ENCODE measurements at places on chromosomes 3 and 15.

- DNase-seq: peak; percentile 67
These were observed 22.5 kb downstream of the SLC6A6 start for GRCh38 chr3:14424711-14425580.

GRCh38 chr3:177419904-177420601 is 222.8 kb upstream of the TBL1XR1 start:
- DNase-seq: no peak

DNA sequence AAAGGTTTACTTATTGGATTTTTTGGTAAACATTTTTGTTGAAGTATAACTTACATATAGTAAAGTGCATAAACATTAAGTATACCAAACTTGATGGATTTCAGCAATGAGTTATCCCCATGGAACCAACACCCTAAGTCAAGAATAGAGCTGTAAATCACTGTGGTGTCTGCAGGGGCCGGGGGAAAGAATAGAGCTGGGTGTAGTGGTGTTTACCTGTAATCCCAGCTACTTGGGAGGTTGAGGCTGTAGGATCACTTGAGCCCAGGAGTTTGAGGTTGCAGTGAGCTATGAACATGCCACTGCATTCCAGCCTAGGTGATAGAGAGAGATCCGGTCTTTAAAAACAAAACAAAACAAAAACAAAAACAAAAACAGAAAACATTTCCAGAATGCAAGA is 13.3 kb upstream of the FEM1B start:
- no peak for DNase-seq

- peak; percentile 49 for DNase-seq
These were observed 20.9 kb downstream of the TRPM1 start for GRCh38 chr15:31080591-31081014.

DNA sequence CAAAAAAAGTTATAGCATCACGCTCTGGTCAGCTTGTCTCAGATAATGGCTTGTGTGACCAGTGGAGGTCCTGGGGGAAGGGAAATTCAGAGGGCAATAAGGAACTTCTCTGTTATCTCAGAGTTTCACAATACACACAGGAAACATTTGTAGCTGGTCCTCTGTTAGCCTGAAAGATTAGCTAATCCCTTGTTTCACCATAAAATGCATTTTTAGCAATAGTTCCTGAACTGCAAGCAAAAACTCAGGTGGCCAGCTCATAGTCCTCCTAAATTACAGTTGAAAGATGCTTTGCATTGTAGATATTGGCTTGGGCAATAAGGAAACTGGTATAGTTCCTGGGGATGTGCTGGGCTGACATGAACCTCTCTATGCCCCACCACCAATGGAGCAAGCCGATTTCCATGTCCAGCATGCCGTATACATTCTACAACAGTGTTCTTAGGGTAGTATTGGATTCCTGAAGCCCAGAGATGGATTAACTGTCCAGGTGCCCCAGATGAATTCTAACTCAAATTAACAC is 141.5 kb upstream of the TBL1XR1 start:
- no peak for DNase-seq

DNA sequence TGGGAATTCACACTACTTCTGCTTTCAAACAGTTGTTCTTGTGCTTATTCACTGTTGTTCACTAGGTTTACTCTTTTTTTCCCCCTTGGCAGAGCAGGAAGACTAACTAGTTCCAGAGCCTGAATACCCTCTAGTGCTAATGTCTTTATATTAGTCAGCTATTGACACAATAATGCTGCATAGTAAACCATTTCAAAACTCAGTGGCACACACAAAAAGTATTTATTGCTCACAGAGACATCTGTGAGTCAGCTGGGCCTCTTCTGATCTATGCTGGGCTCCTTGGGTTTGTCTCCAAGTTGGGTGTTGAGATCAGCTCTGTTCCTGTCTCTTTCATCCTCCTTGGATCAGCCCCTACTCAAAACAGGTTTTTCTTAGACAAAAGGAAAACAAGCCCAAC is 51.1 kb downstream of the RSRC1 start:
- no peak for DNase-seq

DNA sequence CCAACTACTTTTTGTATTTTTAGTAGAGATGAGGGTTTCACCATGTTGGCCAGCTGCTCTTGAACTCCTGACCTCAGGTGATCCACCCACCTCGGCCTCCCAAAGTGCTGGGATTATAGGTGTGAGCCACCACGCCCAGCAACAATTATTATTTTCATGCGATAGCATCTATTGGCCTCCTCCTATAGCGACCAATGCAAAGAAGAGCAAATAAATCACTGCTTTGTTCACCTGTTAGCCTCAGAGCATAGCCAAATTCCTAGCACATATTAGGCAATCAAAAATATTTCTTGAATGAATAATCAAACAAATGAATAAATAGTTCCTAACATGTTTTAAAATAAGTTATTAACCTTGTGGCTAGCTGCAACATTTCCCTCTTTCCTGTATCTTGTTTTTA is 36.8 kb upstream of the TNFSF10 start:
- no peak for DNase-seq

- DNase-seq: no peak
These were observed 17.3 kb downstream of the LTF start for GRCh38 chr3:46447228-46447985.

GRCh38 chr3:184688251-184688881 is 23.5 kb downstream of the MAGEF1 start:
- DNase-seq: no peak

- no peak for DNase-seq
These were observed 119.4 kb downstream of the IQCH start for GRCh38 chr15:67373971-67374370.

DNA sequence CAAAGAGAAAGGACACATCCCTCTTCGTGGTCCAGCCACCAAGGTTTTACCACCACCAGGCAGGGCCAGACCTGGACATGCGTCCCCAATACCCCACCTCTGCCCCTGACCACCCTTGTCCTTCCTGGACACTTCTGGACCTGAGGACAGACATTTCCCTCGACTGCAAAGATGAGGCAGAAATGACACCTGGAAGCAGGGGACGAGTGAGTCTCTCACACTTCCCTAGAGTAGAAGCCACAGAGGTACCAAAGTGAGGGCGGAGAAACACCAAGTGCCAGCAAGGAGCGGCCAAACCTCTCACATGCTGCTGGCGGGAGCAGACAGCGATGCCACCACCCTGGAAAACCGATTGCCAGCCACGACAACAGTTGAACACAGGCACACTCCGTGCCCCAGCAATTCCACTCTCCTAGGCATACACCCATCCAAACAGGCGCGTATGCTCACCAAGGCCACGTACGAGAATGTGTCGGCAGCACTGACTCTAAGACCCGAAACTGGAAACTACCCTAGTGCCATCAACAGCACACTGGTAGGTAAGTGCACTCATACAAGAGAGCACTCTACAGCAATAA is 207.0 kb upstream of the NSMCE3 start:
- DNase-seq: no peak

- DNase-seq: no peak
These were observed 69.0 kb upstream of the FNDC3B start for GRCh38 chr3:171970301-171970788.

DNA sequence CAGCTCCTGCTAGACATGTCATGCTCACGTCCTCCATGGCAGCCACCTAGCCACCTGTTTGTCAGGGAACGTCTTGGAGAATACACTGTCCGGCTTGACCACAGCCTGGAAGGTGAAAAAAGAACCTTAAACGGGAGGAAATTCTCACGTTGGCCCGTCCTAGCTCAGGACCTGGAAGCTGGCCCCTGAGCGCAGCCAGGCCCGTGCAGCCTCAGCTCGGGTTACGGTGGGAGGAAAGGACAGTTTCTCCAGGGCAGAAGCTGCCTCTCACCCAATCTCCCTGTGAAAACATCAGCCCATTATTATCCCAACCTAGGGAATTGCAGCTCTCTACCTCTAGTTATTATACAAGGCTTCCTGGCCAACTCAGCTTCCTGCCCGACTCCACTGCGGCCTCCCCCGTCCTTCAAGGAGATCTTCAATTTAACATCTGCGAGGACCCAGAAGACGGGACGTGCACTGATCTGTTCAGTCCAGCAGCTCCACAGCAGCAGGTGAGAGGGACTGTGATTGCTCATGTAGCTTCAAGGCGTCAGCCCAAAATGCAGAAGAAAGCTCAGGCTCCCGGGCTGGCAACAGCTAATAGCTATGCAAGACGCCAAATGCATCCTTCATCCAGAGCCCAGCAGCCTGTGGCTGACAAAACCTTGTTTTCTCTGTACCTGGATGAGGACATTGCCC is 84.7 kb downstream of the ADAMTS17 start:
- DNase-seq: no peak

- DNase-seq: no peak
These were observed 11.2 kb downstream of the ATP8B4 start for GRCh38 chr15:50107591-50108408.

DNA sequence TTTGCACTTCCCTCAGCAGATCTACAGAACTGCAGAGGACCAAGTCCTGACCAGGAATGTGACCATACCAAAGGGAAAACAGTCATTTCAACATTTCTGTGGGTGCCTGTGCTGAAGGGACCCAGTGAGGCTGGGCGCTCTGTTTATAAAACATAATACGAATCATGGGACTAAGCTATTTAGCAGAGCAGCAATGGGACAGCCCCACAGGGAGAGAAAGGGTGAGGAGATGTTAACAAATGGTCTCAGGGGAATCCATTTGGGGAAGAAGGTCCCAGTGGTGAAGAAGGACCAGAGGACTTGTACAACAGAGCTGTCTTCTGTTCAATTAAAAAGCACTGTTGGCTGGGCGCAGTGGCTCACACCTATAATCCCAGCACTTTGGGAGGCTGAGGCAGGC is 1025.4 kb downstream of the FHIT start:
- DNase-seq: no peak

DNA sequence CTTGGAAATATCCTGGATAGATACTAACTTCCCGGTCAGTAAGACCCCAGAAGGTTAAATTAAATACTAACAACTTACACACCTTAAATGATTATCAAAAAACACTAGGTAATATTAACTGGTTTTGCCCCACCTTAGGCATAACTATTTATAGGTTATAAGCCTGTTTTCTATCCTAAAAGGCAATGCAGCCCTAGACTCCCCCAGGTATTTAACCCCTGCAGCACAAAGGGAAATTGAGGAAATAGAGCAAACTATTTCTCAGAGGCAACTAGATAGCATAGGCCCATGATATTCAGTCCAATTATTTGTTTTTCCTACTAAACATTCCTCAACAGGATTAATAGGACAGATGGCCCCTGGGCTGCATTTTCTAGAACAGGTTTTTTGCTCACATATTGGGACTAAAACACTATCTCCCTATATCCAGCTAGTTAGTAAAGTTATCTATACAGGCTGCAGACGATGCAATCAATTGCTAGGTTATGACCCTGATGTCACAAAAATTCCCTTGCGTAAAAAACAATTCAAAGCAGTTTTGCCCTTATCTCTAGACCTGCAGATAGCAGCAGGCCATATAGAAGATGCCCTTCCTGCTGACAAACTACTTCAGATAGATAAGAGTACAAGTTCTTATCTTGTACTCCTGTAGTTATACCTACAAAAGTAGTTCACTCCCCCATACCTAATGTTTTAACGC is 221.3 kb downstream of the DTWD1 start:
- DNase-seq: no peak

Data from CD8-positive, alpha-beta T cell (primary cell).